Thoracic aorta (tissue), 2 donors: ENCODE measurements at places on chromosomes 7 and 10. TPM values are rescaled to one million over a fixed set of nuclear protein-coding genes. Genes with fewer than 3 reads are reported as not detected.

GRCh38 chr7:1533547-1534329 is 3.2 kb downstream of the MAFK start:
- peak; percentile 71 for DNase-seq

GRCh38 chr7:137381045-137381444 is 37.5 kb upstream of the PTN start:
- DNase-seq: no peak

GRCh38 chr7:139036901-139037300 is 1.1 kb upstream of the ZC3HAV1L start:
- DNase-seq: no peak

RARRES2 gene
- total RNA-seq: 102 TPM

DNA sequence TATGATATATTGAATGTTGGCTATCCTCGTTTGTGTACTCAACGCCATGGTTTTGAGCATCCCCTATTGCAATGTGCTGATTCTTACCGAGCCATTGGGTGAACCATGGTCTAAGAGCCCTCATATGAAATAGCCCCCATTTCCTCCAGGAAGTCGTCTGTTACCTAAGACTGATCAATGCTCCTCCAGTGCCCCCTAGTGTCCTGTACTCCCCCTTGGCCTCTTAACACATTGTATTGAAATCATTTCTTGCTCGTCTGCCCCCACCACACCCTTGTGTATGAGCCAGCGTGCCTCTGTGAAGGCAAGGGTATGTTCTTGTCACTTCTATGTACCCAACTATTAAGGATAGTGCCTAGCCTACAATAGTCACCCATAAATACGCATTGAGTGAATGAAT is 11.2 kb upstream of the SLC35B4 start:
- DNase-seq: no peak

DNA sequence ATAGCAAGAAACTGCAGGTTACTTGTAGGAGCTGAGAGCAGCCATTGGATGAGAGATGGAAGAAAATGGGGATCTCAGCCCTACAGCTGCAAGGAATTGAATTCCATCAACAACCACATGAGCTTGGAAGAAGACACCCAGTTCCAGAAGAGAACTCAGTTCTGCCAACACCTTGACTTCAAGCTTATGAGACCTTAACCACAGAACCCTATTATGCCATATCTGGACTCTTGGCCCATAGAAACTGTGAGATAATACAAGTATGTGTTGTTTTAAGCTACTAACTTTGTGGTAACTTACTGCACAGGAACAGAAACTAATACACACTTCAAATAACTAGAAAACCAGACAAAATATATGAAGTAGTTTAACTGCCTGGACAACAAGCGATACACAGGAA is 212.4 kb upstream of the CACNA2D1 start:
- DNase-seq: no peak

DNA sequence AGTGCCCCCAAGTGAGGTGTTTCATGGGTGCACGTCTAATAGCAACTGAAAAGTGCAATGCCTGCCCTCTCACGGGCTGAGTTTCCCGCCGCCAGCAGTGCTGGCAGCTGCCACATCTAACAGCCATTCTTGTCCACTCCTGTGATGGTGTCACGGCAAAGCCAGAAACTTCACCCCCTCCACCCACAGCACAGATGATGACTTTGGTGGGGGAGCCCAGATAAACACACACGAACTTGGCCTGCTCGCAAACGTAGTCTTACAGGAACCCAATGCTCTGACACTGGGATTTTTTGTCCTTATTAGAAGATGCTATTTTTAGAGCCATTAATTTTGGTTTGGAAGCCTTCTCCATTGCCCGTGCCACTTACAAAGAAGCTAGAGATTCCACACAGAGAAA is 26.7 kb downstream of the CPXM2 start:
- DNase-seq: peak; percentile 49
